ENCODE measurements at places on chromosomes 4 and X.

- no peak for DNase-seq
Observed at GRCh38 chrX:84415140-84415539, 87.1 kb downstream of the HDX start.

DNA sequence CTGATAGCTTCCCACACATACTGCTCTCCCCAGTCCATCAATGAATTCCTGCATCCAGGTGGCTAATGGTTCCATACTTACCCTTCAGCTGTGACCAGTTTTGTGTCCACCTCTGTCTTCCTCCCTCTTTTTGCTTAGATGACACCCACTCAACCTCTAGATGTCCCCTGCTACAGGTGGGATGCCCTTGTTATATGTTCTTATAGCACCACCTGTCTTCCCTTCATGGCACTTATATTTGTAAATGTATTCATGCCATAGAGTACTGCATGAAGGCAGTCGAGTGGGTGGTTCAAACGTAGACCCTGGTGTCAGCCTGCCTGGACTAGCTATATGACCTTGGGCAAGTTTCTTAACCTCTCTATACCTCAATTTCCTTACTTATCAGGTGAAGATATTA is 6.5 kb upstream of the USP46 start:
- no peak for DNase-seq

DNA sequence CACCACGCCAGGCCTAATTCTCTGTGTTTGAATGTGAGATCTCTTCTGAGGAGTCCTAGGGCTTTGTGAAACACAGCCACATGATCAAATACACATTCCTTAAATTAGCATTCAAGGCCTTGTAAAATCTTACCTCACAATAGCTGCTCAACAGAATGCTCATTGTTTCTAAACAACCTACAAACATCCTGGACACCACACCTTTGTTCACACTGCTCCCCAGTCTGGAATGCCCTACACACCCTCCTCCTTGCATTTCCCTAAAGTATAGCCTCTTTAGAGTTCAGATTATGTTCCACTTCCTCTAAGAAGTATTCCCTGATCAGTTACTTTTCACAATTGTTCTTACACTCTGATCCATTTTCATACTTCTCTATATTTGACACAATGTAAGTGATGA is 110.6 kb downstream of the AGTR2 start:
- DNase-seq: no peak

- DNase-seq: peak; percentile 18
Observed at GRCh38 chr4:74933562-74934015, 673 bp downstream of the PARM1 start.

GRCh38 chr4:175970724-175971123 is 94.9 kb upstream of the WDR17 start:
- DNase-seq: no peak

- no peak for DNase-seq
Observed at GRCh38 chr4:14582677-14583076, 419.6 kb upstream of the CPEB2 start.

DNA sequence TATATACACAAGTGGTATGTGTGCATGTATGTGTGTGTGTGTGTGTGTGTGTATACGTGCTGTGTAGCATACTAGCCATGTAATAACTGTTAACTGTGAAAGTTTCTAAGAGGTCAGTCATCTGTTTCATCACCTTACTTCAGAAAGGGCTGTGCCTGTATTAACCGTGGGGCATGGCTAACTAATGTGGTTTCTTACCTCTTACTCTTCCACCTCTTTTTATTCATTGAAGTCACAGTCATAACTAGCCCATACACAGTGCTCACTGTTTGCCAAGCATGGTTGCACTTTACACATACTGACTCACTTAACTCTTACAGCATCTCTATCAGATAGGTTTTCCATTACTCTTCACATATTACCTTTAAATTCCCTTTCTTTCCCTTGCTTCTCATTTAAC is 23.7 kb upstream of the LRAT start:
- DNase-seq: no peak

- no peak for DNase-seq
Observed at GRCh38 chr4:113436360-113436759, 325.2 kb downstream of the CAMK2D start.

- DNase-seq: no peak
Observed at GRCh38 chr4:176448761-176449160, 129.0 kb downstream of the SPCS3 start.

DNA sequence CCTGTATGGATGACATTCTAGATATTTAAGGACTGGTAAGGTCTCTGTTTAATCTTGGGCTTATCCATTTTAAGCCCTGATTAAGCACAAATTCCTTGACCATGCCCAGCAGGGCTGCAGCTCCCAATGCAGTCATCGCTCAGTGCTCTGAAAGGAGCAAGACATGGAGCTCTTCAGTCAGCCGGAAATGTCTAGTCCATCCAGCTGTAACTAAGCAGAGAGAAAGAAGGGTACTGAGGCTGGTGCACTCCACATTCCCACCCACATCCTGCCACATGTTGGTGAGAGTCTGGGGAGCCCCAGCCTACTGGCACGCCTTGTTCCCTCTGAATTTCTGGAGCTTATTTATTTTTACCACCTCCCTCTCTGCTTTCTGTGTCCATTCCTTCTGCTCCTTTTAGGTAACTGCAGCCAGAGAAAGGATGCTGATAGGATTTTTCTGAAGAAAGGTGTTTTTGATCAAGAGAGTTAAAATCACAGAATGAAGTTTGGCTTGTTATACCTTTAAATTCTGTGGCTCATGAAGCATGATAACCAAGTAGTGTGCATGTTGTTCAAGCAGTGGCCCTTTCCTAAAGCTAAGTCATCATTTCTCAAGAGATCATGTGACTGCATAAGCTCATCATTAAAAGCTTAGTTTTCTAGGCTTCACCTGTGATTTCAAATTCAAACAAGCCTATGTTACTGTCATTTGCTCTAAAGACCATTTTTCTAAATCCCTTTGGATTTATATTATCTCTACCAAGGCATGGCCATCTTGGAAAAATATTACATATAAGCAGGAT is 74.0 kb downstream of the GALNT7 start:
- no peak for DNase-seq

DNA sequence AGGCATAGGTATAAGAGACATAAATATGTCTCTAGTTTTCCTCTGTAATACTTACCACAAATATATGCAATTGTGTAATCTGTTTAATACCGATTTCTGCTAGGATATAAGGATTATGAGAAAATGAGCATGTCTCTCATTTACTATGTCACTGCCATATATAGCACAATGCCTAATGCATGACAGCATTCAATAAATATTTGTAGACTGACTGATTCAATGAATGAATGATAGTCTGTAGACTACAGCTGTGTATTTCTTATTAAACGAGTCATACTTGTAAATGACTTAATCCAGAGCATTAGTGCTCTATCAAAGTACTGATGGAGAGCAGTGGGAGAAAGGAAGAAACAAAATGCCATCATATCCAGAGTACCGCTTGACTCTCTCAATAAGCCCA is 175.6 kb downstream of the PPP3CA start:
- DNase-seq: no peak

- DNase-seq: no peak
Observed at GRCh38 chrX:8453611-8454010, 11.0 kb upstream of the VCX3B start.

- no peak for DNase-seq
Observed at GRCh38 chr4:95114521-95114920, 356.8 kb downstream of the BMPR1B start.

DNA sequence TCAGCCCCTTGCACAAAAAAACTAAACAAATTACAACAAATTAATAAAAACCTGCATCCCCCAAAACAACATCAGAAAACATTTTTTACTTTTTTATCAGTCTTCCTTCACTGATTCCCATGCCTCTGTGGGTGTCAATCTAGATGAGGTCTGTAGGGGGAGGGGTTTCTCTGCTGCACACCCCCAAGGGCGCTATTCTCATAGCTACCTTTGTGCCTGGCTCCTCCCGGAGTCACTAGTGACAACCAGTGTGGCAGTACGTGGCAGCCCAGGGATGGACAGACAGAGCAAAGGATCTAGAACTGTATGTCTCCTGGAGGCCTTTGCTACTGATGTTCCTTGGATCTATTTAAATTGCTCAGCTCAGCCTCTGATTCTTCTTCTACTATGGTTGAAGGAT is 228.1 kb upstream of the ANXA3 start:
- DNase-seq: no peak

DNA sequence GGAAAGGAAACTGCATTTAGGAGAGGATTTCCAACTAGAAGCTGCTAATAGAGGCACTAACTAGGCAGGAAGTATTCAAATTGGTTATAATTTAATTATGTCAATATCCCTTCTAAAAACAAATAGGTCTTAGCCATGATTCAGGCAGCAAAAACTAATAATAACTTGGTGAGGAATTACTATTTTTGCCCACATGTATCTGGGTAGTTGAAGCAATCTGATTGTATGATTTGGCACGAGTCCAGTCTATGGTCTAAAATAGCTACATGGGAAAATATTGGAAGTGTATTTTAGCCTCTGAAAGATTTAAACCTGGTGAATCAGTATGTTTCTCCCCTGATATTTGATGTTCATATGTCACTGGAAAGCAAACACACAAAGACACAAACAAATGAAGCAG is 62.2 kb downstream of the MFAP3L start:
- no peak for DNase-seq

DNA sequence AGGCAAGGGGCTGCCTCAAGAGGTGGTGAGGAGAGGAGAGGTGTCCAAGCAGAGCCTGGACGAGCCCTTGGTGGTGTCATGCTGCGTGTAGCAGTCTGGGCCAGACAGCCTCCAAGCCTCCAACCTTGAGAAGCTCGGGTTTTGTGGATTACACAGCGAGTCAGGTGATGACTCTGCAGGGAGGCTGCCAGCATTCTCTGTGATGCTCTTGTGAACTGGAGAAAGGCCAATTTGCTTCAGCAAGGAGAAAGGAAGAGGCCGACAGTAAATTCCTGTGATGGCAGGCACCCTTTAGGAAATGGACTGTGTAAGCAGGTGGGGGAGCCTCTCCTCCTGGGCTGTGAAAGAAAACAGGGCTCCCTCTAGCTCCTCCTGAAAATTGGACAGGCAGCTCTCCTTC is 36.0 kb upstream of the CD99L2 start:
- DNase-seq: no peak

DNA sequence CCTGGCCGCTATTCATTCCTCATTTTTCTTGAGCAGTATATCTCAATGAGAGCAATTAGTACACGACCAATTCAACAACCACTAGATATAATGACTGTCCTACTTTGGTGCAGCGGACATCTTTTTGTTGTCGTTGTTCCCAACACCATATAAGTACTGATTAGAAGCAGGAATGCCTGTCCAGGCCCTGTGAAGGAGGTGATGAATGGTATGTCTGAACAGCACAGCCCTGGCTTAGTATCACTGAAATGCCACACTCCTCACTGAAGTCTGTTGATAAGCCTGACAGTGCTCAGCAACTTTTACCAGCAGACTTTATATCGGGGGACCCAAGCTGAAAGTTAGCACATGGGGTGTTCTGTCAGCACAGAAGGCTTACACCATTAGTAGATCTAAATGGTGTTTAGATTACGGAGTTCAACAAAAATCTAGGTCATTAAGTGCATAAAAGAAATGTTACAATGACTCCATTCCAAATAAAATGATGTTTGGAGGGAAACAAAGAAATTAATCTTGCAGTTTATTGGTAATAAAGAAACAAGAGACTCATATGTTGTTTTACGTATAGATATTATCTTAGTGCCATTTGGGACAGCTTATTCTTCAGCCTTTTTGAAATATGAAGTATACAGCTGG is 228.3 kb upstream of the TTC29 start:
- no peak for DNase-seq

GRCh38 chrX:123310112-123310511 is 126.0 kb downstream of the GRIA3 start:
- no peak for DNase-seq

DNA sequence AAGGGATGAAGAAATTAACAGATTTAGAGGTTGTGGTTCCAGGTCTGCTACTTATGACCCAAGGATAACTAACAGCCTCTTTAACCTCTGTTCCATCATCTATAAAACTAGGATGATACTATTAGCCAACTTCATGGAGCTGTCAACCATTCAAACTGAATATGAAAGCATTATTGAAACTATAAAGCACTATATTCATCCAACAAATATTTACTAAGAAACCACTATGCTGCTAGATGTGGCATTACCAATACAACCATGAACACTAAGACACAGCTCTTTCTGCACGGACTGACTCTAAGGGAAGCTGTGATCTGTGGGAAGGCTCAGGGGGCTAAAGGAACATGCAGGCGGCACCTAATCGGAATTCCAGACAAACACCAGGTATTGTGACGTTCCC is 66.0 kb downstream of the APBB2 start:
- no peak for DNase-seq

- DNase-seq: no peak
Observed at GRCh38 chrX:139542652-139543051, 12.1 kb downstream of the F9 start.

- no peak for DNase-seq
Observed at GRCh38 chr4:25100021-25100555, 60.2 kb downstream of the SEPSECS start.

- DNase-seq: no peak
Observed at GRCh38 chr4:62627671-62628070, 1427.5 kb downstream of the ADGRL3 start.

GRCh38 chr4:169640261-169640870 is 20.0 kb downstream of the CLCN3 start:
- DNase-seq: no peak

GRCh38 chr4:22688236-22688635 is 4.5 kb upstream of the GBA3 start:
- DNase-seq: no peak

GRCh38 chrX:97524340-97524739 is 640.6 kb downstream of the RPA4 start:
- no peak for DNase-seq

GRCh38 chrX:29299684-29300083 is 712.4 kb downstream of the IL1RAPL1 start:
- no peak for DNase-seq

GRCh38 chr4:89645482-89645881 is 191.5 kb downstream of the SNCA start:
- no peak for DNase-seq

DNA sequence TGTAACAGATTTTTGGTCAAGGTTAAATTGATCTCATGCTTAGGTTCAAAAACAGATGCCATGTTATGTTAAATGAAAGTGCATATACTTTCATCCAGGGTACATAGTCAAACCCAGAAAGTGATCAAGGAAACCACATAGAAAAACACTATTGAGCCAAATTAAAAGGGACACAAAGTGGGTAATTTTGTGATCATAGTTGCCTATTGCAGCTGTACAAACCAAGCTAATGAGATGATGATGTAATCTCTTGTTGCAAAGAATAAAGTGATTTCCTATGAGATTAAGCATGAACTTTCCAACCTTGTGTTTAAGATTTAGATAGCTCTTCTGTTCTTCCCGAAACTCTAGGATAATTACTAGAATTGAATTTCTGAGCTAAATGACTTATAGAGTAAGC is 20.2 kb upstream of the LIMCH1 start:
- no peak for DNase-seq

- no peak for DNase-seq
Observed at GRCh38 chr4:27068151-27068867, 207.7 kb downstream of the STIM2 start.

GRCh38 chr4:77194989-77195388 is 38.0 kb downstream of the CCNG2 start:
- no peak for DNase-seq

- DNase-seq: no peak
Observed at GRCh38 chr4:161359491-161359890, 804.3 kb downstream of the FSTL5 start.

- no peak for DNase-seq
Observed at GRCh38 chr4:112637552-112637866, 566 bp downstream of the LARP7 start.
